Stimulated activated CD4-positive, alpha-beta T cell treated with anti-CD3 and anti-CD28 coated beads, Interleukin-15, amount 100 ng/mL, for 1 hour (primary cell): ENCODE measurements at places on chromosomes 11 and 22.

DNA sequence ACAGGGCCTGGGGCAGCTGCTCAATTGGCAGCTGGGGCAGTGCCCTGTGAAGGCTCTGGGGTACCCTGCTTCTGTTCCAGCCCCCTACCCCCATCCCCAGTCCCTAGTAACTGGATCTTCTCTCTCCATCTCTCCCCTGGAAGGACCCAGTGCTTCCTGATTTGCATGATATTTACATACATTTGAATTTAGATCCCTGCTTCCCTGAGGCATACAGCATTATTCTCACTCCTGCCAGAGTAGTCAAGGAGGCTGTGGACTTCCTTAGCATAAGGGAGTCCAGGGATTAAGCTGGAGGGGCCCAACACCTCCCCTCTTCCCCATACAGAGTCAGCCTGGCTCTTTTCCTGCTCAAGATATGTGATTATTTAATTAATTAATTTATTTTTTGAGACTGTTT lies 24.7 kb downstream of the TEF start:
- no peak for DNase-seq

DNA sequence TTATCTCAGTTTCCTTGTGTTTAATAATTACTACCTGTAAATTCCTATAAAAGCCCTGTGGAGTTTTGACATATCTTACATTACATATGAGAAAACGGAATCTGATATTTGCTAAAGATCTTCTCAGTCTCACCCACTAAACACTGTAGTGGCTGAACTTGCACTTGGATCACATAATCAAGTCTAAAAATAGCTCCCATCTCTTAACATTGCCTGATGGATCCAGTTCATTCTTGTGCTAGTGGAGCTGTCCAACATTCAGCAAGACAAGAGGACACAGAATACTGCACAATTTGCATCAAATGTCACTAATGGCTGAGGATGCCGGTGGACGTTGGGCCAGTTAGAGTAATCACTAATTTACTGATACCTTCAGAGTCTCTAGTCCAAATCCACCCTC lies 569.9 kb upstream of the ANO5 start:
- DNase-seq = no peak

DNA sequence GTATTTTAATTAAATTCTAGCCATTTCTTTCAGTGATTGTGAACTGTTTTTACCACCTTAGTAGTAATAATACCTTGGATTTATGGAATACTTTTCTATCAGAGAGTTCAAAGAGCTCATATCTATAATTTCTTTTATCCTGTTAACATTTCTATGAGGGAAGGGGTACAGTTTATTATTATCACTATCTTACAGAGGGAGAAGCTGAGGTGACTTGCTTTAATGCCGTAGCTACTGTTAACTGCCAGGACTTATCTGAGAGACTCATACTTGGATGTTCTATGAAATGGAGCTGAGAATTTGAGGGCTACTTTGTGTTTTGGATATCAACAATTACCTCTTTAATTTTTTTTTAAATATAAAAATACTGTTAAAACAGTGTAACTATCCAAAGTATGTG lies 3.3 kb downstream of the REXO2 start:
- no peak for DNase-seq

- no peak for DNase-seq
Measured at GRCh38 chr11:70070706-70071105, 7.4 kb upstream of the ANO1 start.

DNA sequence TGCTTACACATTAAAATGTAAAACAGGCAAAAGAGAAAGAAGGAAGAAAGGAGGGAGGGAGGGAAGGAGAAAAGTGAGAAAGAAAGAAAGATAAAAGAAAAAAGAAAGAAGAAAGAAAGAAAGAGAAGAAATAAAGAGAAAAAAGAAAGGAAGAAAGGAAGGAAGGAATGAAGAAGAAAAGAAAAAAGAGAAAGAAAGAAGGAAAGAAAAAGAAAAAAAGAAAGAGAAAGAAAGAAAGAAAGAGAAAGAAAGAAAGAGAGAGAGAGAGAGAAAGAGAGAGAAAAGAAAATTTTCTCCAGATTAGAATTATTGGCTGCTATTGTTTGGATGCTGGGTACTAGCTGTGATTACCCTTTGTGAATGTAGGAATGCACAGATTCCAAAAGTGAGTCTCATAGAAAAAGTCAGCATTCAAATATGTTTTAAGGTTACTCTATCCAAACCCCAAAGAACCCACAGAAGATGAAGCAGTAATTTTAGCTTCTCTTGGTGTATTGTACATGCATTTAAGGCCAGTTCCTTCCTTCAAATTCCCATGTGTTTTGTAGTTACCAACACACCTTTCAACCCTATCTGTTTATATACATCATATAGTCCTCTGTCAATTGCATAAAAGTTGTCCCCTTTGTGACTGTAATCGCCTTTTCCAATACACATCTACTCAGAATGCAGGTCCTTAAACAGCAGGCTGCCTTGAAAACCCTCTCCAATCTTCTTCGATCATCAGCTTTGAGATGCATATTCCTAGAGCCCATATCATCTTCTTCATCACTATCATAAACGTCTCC lies 789 bp upstream of the FAM111A start:
- no peak for DNase-seq

- no peak for DNase-seq
Measured at GRCh38 chr22:35538801-35539321, 1.8 kb upstream of the RASD2 start.

DNA sequence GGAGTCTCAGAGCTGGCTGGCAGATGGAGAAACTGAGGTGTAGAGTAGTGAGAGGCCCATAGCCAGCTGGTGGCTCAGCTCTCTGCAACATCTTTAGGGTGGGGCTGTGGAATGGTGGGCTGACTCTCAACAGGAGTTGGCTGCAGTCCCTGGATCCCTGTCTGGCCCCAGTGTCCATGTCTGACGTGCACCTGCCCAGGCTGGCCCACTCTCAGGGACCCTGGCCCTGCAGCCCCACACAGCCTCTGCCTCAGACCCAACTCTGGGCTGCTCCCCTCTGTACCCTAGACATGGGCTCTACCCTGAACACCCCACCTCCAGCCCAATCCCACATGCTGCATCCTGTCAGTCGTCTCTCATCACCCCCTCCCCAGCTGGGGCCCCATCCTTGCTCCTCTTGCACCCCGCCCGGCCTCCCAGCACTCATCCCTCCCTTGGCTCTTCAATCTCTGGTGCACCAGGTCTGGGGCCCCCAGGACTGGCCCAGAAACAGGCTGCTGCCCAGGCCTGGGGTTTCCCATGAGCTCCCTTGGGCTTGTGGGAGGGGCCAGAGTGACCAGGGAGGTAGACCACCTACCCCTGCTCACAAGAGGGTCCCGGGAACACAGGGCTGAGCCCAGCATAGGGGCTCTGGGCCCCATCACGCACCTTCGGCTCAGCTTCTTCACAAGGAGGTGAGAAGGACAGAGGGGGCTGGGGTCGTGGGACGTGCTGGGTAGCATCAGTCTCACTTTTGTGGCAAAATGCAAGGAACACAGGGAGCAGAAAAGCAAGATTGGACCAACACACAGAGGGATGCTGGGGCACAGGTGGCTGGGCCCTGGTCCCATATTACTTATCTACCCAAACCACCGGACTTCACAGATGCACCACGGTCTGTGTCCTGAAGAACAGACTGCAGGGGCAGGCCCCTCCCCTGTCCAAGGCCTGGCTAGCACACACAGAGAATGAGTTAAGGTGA lies 31.5 kb downstream of the ARVCF start:
- DNase-seq = no peak

DNA sequence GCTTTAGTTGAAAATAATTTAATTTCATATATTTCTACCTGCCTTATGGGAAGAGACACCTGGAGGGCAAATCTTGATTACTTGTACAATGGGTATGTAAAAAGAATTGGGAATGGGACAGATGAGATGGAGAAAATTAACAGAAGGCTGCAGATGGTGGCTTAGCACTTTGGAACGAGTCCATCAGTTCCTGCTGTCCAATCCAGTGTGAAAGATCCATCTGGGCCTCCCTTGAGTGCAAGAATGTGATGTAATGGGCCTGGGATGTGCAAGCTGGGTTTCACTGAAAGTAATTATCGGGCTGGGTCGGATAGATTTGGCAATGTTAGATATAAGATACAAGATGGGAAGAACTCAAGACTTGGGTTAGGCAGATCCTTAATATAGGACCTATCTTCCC lies 42.0 kb downstream of the CECR2 start:
- no peak for DNase-seq

GRCh38 chr11:64120951-64121569 lies 44.9 kb downstream of the MACROD1 start:
- DNase-seq = no peak

DNA sequence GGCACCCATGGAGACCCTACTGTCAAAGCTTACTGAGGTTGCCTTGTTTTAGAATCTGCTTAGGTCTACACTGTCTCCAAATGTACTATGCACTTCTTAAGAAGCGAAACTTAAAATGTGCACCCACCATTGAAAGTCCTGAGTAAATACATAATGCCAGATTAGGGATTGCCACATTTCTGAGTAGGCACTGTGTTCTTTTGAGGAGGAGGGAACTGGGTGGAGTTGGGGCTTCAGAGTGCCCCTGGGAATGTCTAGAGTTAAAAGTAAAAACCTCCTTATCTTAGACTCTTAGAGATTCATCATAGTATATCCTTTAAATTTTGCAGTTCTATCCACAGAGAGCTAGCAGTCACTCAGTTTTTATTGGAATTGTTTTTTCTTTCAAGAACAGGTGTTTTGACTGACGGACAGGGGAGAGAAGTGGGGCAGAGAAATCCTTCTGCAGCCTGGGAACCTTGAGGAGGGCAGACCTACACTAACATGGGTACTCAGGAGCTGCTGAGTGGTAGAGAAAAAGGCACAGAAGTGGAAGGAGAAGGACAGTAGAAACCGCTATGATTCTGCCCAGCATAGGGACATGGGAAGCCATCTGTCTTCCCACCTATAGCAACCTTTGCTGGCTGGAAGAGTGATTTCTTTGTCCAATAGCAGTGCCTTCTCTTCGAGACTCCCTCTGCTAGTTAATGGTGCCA lies 33.4 kb upstream of the MICAL2 start:
- no peak for DNase-seq

GRCh38 chr11:64092111-64092760 lies 56.5 kb downstream of the FLRT1 start:
- no peak for DNase-seq

DNA sequence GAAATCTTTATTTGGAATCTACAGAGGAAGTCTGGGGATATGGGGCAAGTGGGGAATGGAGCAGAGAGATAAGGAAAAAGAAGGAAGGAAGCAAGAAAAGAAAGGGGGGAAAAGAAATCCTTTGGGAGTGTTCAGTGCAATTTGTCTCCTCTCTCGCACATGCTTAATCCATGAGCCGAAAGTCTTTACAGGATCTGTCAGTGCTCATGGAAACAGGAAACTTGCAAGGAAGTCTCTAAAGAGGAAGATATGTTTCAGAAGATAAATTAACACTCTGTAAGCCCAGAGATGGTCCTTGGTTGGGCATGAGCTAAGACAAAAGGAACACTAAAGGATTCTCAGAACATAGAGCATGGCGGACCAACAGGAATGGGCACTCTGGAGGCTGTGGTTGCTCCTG lies 47.9 kb upstream of the FLI1 start:
- DNase-seq = no peak

DNA sequence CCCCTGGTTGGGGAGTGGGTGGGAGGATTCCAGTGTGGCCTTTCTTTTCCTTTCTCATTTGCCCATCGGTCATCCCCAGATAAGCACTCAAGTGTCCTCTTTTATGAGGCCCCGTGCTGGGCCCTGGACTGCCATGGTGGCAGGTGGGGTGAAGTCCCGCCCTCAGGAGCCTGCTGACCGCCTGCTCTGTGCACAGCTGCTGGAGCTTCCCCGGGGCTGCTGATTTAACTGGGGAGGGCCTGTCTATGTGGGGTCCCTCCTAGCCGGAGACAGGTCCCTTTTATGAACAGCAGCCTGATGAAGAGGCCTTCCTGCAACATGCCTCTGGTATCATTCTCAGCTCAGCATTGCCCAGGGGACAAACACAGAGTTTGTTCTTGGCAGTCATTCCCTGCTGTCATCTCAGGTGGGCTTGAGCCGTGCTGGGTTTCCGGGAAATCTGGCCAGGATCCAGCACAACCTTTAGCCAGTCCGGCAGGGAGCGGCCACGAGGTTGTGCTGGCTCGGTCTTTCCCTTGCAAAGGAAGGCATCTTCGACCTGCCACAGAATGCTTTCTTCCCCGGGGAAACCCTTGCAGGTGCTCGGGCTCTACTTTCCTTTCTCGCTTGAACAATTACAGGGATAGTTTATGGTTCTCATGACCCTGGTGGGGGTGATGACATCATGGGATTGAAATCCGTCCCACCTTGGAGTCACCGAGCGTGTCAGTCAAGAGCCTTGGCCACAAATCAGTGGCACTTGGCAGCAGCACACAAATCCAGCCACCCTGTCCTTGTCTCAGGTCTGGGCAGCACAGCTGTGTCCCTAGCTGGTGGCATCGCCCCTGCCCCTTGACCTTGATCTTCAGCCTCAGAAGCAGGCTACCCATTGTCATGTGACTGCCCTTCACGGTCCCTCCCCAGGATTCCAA lies 20.1 kb downstream of the ST14 start:
- no peak for DNase-seq

DNA sequence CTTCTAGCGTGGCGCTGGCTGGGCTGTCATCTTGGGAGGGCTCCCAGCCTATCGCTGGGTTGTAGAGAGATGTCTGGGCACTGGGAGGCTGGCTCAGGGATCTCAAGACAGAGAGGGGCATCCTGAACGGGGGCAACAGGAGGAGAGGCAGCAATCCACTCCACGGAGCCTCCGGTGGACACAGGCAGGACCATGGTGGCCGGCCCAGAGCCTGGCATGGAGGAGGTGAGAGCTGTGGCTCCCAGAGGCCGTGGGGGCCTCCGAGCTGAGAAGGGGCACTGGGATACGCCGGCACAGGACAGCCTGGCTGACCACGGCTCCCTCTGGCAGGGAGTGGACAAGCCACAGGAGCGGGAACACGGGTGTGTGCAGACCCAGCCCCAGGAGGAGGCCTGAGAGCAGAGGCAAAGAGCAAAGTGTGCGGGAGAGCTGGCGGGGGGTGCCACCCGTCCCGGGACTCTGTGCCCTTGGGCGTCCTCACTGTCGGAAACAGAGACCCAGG lies 9.1 kb downstream of the MRGPRF start:
- no peak for DNase-seq

- no peak for DNase-seq
Measured at GRCh38 chr11:31856248-31856647, 45.1 kb upstream of the PAX6 start.

- no peak for DNase-seq
Measured at GRCh38 chr22:40491990-40492631, 121.7 kb downstream of the SGSM3 start.

- no peak for DNase-seq
Measured at GRCh38 chr11:61042537-61042936, 59.8 kb upstream of the CD5 start.

GRCh38 chr11:107041088-107041444 lies 22.8 kb upstream of the GUCY1A2 start:
- DNase-seq = no peak

DNA sequence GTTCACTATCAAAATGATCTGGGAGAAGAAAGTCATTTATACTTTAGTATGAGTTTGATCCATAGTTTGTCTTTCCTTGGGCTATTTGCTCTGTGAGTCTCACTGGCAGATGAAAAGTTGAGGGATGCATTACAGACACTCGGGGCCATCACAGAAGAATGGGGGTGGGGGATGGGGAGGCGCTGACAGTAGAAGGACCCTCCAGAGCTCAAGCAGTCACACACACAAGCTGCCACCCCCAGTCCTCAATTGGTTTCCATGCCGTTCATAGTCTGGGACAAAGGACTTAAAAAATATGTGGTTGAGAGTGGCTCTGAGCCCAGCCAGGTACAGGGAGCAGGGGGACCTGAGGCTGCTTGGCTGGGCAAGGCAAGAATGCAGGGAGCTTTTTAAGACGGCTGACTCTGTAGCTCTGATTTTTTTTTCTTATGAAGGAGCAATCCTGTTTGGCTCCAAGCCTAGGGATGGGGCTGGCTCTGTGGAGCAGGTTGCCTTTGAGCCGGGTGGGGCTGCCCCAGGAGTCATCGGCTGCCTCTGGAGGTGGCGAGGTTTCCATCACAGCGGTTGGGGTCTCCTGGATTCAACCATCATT lies 13.3 kb upstream of the ANO1 start:
- no peak for DNase-seq
